GOT3 (cell line): ENCODE measurements at places on chromosomes 12 and 14.

DNA sequence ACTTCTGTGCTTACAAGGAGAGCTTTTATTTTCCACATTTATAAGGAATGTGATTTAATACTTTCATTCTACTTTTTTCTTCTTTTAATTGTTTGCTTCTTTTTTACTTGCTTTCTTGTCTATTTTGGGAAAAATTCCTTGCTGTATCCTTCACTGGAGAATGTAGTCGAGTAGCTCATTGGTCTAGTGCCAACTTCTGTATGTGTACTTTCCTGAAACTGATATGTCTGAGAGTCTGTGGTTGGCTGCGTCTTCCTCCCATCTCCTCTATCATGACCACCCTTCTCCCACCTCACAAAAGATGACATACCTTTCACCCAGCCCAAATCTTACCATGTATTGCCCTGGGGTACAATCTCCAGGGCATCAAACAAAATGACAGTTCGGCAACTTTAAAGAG is 51.8 kb downstream of the MSRB3 start:
- DNase-seq = no peak

- no peak for DNase-seq
Measured at GRCh38 chr14:26265170-26265685, 332.6 kb downstream of the NOVA1 start.

- no peak for DNase-seq
Measured at GRCh38 chr12:79019672-79020071, 155.1 kb downstream of the SYT1 start.

GRCh38 chr12:86456241-86456640 is 200.1 kb upstream of the MGAT4C start:
- no peak for DNase-seq
